ENCODE measurements at places on chromosomes 1 and 21.

DNA sequence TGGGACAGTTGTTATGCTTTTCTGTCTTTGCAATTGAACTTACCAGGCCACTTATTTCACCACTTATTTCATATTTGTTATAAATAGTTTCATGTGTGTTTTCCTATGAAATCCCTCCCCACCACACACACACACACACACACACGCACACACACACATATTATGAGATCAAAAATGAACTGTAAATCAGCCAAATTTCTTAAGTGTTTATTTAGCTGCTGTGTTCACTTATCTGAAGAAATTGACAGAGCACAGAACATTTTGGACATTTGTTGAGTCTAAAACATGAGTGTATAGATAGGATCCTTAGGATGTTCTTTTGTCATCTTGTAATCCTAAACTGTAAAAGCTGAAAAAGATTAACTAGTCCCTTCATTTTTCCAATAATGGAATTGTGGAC, 7.8 kb upstream of the TNFSF18 start:
- no peak for DNase-seq

DNA sequence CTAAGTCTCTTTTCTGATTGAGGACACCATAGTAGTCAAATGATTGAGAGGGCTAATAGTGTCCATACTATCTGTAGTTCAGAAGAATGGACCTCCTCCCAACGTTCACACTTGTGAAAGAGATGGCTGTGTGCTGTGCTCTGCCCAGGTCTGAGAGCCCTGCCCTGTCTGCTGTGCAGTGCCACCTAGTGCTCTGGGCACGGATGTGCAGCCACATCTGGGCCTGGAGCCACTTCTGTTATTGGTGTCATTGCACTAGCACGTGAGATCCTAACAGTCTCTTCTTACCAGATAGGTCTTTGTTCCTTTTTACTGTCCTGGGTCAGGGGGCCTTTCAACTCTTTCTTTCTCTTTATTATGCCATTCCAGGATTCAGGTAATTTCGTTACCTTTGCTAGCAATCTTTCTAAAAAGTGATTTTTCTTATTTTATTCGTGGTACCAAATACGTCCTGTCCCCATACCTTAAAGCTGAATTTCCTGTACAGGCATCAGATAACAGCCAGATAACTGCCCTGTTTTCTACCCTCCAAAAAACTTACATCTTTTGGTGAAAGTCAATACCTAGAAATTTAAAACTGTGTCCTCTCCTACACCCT, 21.7 kb downstream of the INTS3 start:
- peak; percentile 67 for DNase-seq

DNA sequence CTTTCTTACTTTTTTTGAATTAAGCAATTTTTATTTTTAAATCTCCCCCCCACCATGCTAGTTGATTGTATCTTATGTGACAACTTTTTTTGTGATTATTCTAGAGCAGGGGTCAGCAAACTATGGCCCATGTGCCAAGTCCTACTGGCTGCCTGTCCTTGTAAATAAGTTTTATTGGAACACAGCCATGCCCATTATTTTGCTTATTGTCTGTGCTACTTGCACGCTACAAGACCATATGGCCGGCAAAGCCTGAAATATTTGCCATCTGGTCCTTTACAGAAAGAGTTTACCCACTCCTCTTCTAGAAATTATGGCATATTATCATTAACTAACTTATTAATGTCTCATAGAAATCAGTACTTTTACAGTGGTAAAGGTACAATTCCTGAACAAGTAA, 51.7 kb downstream of the AK5 start:
- DNase-seq = no peak

DNA sequence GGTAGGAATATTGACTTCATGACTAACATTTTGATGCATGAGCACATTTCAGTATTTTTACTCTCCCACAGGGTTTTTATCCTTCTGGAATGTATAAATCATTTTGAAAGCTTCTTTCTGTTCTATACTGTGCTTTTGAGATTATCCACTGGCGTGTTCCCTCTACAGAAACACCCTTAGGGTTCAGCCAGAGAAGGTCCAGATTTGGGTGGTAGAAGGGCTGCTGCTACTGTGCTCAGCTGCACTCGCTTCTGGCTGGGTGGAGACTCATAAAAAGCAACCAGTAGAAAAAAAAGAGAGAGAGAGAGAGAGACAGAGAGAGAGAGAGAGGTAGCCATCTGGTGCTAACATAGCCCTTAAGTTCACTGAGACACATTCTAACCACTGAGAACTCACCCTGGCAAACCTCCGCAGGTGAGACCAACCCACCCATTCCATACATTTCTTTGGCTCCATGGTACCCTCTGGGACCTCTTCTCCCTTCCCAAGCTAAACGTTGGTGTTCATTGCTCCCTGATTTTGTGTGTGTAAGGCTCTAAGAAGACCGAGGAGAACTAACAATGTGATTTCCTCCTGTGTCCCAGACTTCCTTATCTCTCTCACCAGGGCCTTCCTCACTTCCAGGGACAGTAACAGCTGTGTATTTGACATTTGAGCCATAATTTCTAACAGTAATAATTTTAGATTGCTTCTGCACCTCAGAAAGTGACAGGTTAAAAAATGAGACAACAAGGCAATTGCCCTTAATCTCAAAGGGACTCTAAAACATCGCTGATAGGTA, 7.2 kb downstream of the APCS start:
- no peak for DNase-seq

GRCh38 chr1:161219078-161219892, 4.1 kb downstream of the APOA2 start:
- no peak for DNase-seq

DNA sequence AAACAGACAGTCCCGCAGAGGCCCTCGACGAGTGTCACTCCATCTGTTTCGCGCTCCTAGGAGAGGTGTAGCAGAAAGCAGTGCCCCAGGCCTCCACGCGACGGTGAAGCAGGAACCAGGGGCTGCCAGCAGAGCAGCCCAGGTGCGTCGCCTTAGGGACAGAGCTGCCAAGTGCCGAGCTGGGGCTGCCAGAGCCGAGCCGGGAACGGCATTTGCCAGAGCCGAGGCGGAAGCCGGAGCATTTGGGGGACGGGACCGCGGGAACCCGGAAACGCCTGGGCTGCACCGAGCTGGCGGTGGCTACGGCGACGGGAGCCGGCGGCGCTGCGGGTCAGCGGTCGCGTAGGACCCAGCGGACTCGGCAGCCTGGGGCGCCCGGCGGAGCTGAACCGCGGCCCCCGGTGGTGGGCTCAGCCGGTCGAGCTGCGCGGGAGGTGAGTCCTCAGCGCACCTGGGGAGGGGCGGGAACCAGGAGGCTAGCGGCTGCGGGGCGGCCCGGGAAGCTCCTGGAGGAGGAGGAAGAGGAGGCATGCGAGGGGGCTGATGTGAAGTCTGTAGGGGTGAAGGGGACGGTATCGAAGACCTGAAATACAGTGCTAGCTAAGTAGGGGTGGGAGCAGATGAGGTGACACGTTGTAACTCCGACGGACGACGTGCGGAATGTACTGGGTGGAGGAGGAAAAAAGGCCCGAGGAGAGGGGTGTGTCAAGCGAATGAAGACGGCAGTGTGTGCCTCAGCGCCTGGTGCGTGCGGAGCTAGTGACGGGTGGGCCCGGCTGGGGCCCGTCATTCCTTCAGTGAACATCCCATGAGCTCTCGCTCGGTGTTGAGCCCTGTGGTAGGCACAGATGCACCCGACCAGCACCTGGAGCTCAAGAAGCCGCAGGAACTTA, at the start of gene SLC35A3:
Gene SLC35A3, plus strand, starts transcription at position 268 of the 893 bp plus-strand sequence. CDS start 23,559 bp downstream, outside the sequence.
- peak; percentile 68 for DNase-seq

- DNase-seq = no peak
Measured at GRCh38 chr1:202516434-202516877, 168.0 kb downstream of the PPP1R12B start.

DNA sequence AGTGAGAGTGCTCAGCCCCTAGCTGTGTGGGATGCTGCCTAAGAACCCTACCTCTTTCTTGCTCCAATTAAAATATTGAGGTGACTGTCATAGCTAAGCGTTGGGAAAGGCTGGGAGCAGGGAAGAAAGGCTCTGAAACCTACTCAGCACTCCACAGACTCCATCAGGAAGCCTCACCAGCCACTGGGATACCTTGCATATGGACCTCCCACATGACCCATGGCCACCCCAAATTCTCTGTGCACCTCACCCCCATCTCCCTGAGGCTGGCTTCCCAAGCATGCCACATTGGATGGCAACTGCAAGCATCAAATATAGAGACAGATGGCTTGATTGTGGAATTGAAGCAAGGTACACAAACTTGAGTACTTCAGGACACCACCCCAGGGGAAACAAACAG, 41.8 kb downstream of the FLVCR1 start:
- DNase-seq = no peak

- DNase-seq = no peak
Measured at GRCh38 chr1:110576441-110576840, 29.7 kb downstream of the KCNA2 start.

DNA sequence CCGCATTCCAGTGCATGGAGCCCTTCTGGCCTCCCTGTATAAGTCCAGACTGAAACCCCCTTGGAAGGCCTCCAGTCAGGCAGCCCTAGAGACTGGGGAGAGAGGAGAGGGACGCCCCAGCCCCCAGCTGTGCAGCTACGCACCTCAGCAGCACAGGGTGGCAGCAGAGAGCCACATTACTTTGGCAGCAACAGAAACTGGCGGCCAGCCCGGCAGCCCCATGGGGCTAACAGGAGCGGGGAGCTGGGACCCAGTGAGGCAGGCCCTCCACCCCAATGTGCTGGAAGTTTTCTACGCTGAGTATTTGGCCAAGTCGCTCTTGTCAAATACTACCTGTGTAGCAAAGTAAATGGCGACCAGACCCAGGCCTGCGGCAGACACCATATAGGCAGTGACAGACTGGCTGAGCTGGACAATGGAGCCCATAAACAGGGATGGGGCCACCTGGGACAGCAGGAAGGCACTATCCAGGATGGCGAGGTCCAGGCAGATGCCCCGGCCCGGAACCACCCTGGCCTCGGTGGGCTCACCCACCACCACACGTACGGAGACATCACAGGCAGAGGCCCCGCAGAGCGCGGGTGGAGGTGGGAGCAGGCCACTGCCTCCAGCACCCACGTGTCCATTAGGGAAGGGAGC, 21.2 kb downstream of the SLC45A3 start:
- peak; percentile 76 for DNase-seq

DNA sequence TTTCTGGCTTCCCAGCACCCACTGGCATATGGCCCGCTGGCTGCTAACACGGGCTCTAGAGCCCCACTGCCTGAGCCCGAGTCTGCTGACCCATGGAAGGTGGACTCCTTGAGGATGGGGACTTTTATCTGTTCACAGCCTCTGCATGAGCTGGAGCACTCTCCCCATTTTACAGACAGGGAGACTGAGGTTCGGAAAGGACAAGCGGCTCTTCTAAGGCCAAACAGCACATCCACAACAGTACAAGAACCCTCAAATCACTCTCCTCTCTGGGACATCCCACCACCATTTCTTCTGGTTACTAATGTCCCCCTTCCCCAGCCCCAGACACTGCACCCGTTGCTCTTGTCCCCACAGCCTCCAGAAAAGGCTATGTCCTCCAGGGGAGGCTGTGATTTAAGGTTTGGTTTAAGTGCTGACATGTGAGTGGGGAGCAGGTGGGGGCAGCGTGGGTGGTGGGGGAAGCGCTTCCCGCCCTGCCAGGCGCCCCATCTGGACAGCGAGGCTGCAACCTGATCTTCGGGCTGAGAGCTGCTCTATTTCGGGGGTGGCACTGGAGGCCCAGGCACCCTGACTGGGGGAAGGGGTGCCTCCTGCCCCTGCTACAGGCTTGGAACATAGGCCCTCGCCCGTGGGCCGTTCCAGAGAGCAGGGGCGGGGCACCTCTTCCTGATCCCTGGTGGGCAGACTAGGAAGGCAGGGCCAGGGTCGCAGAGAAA, 104.8 kb upstream of the WNT4 start:
- DNase-seq = no peak

- DNase-seq = no peak
Measured at GRCh38 chr1:33267468-33268205, 11.3 kb downstream of the ZNF362 start.

GRCh38 chr1:31931593-31932225, 6.5 kb downstream of the PTP4A2 start:
- DNase-seq = no peak

GRCh38 chr1:24932725-24933294, 2.7 kb upstream of the RUNX3 start:
- no peak for DNase-seq

DNA sequence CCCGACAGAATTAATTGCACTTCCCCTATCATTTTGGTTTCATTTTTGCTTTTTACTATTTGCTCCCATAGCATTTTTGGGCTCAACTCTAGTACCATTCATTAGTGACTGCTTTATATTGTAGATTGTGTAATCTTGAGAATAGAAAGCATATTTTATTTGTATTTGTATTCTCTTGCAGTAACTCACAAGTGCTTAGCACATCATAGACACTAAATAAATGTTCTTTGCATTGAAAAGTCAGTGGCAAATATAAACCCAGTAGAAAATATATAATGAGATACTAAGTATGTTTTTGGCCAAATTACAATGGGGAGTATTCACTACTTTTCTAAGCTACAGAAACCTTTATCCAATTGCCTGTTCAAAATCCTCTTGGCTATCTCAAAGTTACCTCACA, 359.7 kb upstream of the CAMK1G start:
- no peak for DNase-seq

DNA sequence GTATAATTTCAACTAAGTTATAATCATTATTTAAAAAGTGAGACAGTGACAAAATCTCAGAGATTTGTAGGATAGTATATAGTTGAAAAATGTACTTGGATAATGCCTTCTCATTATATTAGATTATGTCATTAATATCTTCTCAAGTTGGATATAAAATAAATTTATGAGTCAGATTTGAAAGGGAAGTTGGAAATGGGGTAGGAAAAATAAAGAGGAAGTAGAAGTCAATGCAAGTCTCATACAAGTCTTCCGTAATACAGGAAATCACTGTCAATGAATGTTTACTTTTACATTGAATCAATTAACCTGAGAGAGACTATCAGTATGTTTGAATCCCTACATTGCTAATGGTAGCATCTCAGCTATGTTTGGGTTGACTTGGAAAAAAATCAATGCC, 16.2 kb upstream of the RNPC3 start:
- no peak for DNase-seq

DNA sequence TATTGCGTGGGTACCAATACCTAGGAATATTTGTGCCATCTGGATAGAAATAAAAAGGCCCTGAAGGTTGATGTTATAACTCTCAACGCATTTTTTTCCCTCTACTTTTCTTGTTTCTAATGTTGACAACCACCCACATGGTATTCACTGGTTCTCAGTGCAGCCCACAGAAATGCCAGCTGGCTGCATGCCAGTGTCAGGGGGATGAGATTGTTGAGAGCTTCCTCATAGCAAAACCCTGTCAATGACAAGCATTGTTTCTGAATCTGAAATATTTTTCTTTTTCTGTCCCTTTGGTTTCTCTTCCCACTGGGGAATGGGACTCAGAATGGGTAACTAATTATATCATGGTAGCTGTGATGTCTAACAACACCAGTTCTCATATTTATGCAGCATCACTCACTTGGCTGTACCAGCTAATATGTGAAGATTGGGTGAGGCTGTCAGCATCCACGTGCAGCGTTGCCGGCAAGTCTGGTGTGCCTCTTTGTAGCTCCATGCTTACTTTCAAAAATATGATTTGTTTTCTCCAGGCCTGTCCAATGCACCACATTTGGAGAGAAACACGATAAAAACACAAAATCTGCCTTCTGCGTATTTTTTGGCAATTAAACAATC, 284.6 kb downstream of the PTBP2 start:
- DNase-seq = no peak

All from CD8-positive, alpha-beta T cell (primary cell).